Aorta (tissue), 5 donors: ENCODE measurements at places on chromosomes 3 and 15.

DNA sequence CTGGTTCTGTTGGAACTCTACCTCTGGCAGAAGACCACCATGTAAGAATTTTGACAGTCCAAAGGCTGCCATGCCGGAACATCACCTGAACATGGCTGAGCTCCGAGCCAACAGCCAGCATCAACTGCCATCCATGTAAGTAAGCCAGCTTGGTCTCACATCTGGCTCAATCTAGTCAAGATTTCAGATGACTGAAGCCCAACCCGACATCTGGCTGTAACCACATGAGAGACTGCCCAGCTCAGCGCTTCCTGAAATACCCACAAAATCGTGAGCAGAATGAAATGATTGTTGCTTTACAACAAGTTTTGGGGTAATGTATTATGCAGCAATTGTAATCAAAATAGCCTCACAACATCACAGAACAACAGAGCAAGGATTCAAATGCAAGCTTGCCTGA lies 32.9 kb downstream of the GHSR start:
- no peak for DNase-seq

- no peak for DNase-seq
Observed at GRCh38 chr3:31300456-31301443, 232.0 kb upstream of the STT3B start.

GRCh38 chr3:152811974-152812760 lies 22.8 kb upstream of the P2RY1 start:
- DNase-seq: no peak

GRCh38 chr15:68259883-68260282 lies 17.7 kb upstream of the FEM1B start:
- DNase-seq: no peak

DNA sequence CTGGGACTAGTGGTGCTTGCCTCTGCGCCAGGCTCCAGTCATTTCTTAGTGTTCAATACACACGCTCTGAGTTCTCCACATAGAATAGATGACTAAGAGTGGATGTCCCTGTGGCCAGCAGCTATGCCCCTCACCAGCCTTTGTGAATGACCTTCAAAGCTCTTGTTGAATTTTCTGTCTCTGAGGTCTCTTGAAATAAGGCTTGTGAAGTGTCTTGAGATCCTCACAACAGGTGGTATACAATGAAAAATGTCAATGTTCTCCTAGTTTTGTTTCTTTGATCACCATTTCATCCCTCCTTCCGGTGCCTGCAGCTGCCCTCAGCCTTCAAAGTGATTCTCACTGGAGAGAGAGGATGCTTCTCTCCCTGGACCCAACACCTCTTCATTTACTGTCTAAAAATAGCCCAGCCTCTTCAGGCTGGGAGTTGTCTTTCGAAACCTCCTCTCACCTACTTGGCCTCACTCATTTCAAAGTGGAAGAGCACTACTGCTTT lies 5.4 kb downstream of the MAPKBP1 start:
- DNase-seq: no peak
